ENCODE measurements at places on chromosomes 5 and 9.

- no peak for DNase-seq
Measured at GRCh38 chr9:77016526-77017504, 2.6 kb upstream of the FOXB2 start.

GRCh38 chr9:108095496-108095895, 605.9 kb upstream of the KLF4 start:
- DNase-seq, result no peak

GRCh38 chr5:139646912-139647505, 1.1 kb upstream of the CXXC5 start:
- DNase-seq, result no peak

DNA sequence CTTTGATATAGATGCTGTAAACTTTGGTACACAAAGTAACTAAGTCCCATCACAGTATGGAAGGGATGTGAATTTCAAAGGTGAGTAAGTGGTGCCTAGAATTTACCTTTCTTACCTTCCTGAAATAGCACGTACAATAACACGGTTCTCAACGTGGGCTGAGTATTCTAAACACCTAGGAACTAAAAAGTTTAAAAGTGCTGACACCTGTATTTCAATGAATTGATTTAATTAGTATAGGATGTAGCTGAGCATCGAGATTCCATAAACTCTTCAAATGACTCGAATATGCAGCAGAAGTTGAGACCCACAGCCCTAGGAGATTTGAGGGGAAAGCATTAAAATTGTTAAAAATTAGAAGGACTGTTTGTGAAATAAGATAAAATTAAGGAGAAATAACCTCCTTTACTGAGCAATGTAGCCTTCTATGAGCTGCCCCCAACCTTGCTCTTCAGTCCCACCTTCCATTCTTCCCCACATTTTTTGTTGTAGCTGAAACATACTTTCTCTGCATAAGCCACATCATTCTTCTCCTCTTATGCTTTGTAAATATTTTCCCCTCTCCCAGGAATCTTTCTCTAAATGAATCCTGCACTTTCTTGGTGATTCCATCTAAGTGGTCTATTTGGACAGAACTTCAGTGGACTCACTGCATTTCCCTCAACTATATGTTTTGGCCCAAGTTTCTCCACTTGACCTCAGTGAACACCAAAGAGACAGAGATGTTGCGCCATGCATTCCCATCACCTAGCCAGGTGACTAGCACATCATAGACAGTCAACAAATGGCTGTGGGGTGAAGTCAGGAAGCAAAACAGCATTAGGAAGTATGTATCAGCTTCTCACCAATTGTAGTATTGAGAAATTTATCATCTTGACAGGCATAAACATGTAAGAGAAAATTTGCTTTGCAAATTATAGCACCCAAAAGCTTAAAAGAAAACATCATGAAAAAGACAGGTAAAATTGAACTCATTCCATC, 156.5 kb upstream of the TAS2R1 start:
- DNase-seq, result no peak

GRCh38 chr5:113487416-113487780, 855 bp downstream of the MCC start:
- no peak for DNase-seq

- DNase-seq, result no peak
Measured at GRCh38 chr9:84874022-84874421, 204.5 kb downstream of the NTRK2 start.

All from D721Med (cell line).